ENCODE measurements at places on chromosomes 1 and 21.

- DNase-seq = no peak
These were observed 89.9 kb upstream of the KAZN start for GRCh38 chr1:14508613-14509012.

DNA sequence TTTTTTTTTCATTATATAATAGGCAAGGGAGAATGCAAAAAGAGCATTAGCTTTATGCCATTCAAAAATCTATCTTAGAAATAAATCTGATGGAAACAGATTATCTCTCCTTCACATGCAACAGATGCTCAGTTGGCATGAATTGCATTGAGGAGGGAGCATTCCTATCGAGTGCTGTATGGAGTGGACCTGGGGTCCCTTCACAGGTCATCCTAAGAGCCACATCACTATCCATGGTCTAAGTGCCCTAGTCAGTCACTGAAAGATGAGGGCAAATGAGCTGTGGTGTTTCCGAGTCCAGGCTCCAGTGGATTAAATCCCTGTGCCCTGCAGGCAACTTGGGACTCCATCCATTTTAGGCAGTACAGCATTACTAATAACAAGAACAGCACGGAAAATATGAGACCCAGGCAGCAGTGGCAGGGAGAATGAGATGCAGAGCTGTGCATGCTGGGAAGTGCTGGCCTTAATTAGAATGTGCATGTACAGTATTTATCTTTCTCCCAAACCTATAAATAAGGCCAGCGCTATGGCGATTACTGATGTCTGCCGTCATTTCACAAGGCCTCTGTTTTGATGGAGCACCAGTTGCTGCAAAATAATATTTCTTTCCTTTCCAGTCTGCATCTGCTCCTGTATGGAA, 512.3 kb upstream of the PLXNA2 start:
- DNase-seq = no peak

GRCh38 chr1:216905137-216905536, 181.9 kb upstream of the ESRRG start:
- DNase-seq = no peak

DNA sequence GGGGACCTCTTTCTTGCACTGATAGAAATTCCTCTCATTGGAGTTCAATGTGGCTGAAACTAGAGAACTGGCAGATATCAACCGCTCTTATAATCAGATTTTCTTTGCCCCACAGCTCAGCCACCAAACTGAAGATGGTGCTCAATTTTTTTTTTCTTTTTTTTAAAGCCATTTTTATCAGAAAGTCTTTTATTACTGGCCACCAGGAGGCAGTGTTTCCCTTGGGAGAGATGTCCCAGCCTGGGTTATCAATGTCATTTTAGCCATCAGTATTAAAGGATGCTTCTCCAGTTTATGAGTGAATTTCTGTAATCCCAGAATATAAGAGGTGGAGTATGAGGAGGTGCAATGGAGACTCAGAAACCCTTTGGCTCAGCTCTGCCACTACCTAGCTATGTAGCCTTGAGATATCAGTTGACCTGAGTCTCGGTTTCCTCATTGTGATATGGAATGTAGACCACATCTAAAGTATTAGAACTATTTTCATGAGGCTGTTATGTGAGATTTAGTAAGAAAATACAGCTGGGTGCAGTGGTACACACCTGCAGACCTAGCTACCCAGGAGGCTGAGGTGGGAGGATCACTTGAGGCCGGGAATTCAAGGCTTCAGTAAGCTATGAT, 27.6 kb downstream of the CD244 start:
- DNase-seq = no peak

- DNase-seq = no peak
These were observed 22.6 kb downstream of the ANKRD13C start for GRCh38 chr1:70331962-70332361.

GRCh38 chr1:32742199-32742947, 39.8 kb upstream of the SYNC start:
- DNase-seq = no peak

DNA sequence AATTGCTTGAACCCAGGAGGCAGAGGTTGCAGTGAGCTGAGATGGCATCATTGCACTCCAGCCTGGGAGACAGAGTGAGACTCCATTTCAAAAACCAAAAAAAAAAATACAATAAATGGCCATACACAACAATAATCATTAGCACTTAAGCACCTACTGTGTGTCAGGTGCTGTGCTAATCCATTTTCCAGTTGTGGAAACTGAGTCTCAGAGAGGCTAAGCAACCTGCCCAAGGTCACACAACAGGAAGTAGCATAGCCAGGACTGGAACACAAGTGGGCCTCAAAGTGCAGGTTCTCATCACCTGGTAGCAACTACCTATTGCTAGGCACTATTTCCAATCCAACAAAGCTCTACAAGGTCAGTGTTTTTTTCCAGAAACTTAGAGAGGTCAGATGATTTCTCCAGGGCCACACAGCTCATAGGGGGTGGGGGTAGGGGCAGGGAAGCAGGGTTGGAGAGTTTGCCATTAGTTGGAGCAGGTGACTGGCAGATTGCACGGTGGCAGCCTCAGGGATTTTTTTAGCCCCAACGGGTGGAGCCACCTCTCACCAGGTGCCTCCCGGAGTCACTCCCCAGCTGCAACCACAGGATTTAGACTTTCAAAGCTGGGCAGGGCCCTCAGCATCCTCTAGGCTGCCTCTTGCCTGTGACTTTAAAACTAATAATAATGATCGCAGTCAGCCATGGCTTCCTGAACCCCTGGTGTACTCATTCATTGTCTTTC, 52.5 kb upstream of the ID3 start:
- DNase-seq = no peak

- no peak for DNase-seq
These were observed 279.0 kb downstream of the RRAGC start for GRCh38 chr1:38580594-38580993.

- peak; percentile 49 for DNase-seq
These were observed 24.4 kb downstream of the RC3H1 start for GRCh38 chr1:173997791-173998190.

DNA sequence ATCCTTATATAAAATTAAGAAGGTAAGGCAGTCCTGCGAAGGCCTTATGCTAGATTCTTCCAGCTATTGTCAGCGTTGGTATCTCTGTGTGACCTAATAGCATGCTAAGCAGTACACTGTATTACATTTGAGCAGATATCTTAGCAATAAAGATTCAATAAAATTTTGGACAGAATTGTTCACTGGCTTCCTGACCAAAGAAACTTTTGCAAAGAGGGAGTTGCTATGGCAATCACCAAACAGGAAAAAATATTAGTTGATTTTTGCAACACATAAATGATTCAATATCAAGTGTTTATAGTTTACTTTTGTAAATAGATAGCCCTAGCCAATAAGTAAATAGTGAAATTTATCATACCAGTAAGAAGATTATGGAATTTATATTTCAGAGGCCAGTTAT, 31.0 kb upstream of the PLEKHO1 start:
- no peak for DNase-seq

GRCh38 chr1:240712014-240712731, 100.2 kb upstream of the GREM2 start:
- DNase-seq = peak; percentile 81

DNA sequence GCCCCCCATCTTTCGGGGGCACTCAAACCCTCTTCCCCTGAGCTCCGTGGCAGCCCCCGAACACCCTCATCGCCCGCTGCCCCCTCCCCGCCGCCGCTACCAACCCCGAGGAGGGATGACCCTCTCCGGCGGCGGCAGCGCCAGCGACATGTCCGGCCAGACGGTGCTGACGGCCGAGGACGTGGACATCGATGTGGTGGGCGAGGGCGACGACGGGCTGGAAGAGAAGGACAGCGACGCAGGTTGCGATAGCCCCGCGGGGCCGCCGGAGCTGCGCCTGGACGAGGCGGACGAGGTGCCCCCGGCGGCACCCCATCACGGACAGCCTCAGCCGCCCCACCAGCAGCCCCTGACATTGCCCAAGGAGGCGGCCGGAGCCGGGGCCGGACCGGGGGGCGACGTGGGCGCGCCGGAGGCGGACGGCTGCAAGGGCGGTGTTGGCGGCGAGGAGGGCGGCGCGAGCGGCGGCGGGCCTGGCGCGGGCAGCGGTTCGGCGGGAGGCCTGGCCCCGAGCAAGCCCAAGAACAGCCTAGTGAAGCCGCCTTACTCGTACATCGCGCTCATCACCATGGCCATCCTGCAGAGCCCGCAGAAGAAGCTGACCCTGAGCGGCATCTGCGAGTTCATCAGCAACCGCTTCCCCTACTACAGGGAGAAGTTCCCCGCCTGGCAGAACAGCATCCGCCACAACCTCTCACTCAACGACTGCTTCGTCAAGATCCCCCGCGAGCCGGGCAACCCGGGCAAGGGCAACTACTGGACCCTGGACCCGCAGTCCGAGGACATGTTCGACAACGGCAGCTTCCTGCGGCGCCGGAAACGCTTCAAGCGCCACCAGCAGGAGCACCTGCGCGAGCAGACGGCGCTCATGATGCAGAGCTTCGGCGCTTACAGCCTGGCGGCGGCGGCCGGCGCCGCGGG, 837 bp downstream of the FOXD3 start:
- no peak for DNase-seq

DNA sequence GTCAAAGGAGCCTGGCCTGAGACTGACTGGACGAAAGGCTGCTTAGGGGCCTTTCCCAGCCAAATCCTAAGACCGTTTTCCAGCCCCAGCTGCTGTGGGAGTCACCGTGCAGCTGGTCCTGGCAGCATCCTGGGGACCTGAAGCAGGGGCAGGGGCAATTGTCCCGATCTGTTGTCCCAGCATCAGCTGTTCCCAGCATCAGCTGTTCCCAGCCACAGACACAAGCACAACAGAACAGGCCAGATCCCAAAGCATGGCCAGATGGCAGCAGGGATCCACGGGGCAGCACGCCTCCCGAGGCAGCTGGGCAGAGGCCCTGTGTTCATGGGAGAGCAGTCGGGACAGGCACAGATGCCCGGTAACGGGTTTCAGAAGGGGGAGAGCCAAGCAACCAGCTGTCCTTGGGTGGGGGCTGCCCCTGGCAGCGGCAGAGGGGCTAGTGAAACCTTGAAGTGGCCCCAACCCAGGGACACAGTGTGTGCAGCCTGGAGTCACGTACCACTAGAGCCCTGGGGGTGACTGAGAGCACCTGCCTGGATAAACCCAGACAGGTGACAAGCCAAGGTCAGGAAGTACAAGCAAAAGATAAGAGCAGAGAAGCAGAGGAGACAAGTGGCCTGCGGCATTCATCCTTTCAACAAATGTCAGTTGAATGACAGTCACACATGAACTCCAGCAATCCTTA, 13.3 kb downstream of the CELA2B start:
- DNase-seq = no peak

- DNase-seq = no peak
These were observed 17.5 kb downstream of the TRMT1L start for GRCh38 chr1:185139246-185139645.

DNA sequence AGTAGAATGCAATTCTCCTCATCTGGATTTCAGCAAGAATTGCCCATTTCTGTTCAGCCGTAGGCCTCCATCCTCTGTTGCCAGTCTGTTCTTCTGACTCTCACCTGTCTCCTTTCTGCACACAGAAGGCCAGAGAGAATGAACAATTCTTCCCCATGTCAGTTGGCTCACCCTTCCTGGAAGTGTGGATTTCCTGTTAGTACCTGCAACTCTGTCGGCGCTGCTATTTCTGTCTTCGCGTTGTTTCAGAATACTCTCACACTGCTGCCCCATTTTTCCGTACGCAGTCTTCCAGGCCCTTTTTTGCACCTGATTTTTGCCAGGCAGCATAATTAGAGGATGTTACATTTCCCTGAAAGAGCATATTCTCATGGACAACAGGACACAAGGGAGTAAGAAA, 200.7 kb downstream of the FGGY start:
- no peak for DNase-seq

DNA sequence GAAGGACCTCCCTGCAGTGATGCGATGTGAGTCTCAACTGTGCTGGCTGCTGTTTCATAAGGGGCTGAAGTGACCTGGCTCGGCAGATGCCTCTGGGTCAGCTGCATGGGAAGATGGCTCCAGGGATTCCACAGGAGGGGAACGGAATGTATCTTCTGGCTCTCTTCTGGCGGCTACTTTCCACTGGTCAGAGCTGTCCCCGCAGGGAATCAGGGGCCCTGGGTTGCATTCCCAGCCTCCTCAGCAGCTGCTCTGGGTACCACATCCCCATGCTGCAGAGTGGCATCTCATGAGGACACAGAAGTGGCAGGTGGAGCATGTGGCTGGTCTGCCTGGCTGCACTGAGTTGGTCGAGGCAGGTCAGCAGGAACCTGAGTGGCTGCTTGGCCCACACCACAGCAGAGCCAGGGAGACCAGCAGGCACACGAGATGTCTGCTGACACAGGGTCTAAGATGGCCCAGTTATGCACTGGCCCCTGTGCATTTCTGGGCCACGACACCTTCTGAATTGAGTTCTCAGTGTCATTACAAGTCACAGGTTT, 42.8 kb downstream of the POFUT2 start:
- DNase-seq = no peak

DNA sequence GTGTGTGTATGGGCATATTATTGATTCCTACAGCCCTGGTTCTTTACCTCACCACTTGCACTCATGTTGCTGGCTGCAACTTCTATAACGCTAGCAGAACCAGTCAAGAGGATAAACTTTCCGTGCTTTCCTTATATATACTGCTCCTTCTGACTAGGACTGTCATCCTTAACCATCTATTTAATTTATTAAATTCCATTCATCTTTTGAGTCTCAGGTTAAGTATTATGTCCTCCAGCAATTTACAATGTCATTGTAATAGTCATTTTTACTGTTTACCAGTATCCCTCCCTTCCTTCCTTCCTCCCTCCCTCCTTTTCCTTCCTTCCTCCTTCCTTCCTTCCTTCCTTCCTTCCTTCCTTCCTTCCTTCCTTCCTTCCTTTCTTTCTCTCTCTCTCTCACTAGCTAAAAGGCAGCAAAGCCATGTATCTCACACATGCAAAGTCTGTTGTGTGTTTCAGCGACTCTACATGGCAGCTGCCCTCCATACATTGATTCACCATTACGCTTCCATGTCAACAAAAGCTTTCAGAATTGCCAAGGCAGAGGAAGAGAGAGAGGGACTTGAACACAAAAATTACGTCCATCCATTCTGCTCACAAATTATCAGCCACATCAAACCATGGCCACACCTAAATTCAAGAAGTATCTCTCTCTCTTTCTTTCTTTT, 73.8 kb downstream of the ZNF326 start:
- DNase-seq = no peak

DNA sequence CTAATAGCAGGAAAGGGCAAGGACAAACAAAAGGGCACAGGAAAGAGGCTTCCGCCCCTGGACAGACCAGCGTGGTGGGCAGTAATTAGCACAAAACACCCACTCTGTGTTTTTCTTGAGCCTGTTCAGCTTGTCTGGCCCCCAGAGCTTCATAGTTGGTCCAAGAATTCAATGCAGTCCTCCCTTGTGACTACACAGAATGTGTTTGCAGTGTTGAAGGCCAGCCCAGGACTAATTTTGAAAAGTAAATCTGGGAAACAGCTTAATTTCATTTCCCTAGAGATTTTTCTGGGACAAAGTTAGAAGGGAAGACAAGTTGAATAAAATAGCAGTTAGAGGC, 49.2 kb upstream of the LMO4 start:
- no peak for DNase-seq

DNA sequence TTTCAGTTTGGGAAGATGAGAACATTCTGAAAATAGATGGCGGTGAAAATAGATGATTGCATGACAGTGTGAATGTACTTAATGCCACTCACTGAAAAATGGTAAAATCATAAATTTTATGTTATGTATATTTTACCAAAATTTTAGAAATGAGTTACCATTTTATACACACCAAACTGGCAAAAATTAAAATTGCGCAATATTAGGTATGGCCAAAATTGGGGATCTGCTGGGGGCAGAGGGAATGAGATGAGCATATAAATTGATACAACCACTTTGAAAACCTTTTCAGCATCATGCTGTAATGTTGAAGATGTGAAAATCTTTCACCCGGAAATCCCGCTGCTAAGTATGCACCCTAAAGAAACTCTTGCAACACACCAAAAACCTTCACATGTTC, 10.8 kb upstream of the TMPRSS2 start:
- no peak for DNase-seq

- DNase-seq = no peak
These were observed 14.1 kb downstream of the VANGL1 start for GRCh38 chr1:115655916-115656315.

All from fibroblast of skin of abdomen (primary cell).